ENCODE measurements at places on chromosomes 13 and 19.

GRCh38 chr13:31965361-31966066 lies 66.1 kb upstream of the FRY start:
- DNase-seq, result no peak

GRCh38 chr13:49499889-49500660 lies 4.3 kb downstream of the PHF11 start:
- no peak for DNase-seq

- no peak for DNase-seq
Measured at GRCh38 chr13:112431734-112432133, 55.6 kb downstream of the SPACA7 start.

- DNase-seq, result no peak
Measured at GRCh38 chr13:62510906-62511655, 1095.4 kb upstream of the PCDH20 start.

DNA sequence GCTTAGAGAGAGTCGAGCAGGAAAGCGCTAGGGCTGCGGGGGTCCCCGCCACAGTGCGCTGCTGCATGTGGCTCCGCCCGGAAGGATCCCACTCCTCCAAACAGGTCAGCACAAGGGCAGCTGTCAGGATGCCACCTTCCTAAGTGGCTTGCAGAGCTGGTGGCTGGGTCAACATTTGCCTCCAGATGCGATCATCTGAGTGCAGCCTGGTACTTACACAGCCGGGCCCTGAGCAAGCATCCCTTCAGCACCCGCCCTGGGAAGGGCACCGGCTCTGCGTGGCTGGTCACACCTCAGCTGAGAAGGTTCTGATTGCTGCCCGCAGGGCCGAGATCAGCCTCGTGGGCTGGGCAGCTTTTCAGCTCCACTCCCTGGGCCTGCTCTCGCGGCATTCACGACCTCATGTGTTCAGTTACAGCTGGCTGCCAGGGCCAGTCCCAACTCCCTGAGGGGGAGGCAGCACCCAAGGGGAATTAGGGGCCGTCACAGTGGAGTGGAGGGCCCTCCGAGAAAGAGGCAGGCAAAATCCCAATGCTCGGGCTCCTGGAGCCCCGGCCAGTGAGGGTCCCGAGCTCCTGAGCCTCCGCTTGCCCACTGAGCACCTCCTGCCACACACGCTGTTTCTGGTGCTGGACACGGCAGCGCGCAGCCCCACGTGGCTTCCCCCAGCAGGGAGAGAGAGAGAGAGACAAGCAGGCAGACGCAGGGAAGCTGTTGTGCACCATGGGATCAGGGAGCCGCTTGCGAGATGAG lies 26.8 kb downstream of the AP1M1 start:
- DNase-seq, result no peak

- no peak for DNase-seq
Measured at GRCh38 chr13:102176846-102177245, 225.0 kb downstream of the FGF14 start.

DNA sequence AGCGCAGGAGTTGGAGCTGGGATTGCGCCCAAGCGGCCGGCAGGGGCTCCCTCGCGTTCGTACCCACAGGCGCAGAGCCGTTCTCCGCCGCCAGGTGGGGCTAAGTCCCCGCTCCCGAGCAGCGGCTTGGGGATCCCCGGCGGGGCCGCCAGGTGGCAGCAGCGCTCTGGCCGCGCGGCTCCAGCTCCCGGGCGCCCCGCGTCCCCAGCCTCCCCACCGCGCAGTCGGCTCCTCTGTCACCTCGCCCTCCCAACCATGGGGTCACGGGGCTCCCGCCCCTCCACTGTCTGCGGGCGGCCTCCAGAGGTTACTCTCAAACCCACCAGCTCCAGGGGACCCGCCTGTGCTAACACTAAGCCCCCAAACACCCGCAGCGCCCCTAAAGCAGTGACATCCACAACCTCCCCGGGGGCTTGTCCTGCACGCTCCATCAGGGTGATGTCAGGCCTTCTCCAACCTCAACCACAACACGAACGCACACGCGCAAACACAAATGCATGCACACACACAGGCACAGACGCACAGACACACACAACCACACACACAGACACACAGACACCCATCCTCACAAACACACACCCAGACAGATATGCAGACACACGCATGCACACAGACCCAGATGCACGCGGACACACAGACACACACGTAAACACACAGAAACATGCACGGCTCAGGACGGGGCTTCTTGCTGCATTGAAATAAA lies 18.4 kb upstream of the KCTD15 start:
- DNase-seq, result peak; percentile 89

DNA sequence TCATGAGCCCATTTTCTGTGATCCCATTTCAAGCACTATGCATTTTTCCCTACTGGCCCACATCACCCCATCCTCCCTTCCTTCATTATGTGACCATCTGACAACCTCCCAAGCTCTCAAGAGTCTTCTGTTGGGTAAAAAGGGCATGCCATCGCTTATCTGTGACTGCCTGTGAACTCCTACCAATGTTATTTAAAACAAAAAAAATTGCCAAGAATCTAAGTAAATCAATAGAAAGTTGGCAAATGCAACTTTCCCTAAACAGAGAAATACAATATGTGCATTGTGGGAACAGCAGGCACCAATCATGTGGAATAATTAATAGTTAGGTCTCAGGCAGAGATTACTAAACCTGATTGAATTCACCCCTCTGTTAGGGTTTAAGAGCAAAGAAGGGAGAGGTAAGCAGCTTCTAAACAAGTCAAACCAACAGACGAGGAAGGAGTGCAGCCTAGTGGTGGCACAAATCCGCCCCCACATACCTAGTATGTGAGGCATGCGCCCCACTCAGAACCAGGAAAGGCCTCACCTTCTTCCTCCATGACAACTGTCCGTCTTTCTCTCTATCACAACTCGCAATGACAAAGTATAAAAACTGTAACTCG lies 29.8 kb downstream of the DZIP1 start:
- no peak for DNase-seq

DNA sequence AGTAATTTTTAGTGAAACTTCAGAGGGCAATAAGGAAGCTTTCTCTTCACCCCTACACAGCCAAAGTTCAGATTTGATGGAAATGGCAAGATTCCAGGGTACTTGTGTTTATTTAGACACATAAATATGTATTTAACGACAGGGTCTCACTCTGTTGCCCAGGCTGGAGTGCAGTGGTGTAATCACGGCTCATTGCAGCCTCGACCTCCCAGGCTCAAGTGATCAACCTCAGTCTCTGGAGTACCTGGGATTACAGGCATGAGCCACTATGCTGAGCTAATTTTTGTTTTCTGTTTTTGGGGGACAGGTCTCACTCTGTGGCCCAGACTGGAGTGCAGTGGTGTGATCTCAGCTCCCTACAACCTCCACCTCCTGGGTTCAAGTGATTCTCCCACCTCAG lies 2.0 kb upstream of the SYCE2 start:
- DNase-seq, result no peak

DNA sequence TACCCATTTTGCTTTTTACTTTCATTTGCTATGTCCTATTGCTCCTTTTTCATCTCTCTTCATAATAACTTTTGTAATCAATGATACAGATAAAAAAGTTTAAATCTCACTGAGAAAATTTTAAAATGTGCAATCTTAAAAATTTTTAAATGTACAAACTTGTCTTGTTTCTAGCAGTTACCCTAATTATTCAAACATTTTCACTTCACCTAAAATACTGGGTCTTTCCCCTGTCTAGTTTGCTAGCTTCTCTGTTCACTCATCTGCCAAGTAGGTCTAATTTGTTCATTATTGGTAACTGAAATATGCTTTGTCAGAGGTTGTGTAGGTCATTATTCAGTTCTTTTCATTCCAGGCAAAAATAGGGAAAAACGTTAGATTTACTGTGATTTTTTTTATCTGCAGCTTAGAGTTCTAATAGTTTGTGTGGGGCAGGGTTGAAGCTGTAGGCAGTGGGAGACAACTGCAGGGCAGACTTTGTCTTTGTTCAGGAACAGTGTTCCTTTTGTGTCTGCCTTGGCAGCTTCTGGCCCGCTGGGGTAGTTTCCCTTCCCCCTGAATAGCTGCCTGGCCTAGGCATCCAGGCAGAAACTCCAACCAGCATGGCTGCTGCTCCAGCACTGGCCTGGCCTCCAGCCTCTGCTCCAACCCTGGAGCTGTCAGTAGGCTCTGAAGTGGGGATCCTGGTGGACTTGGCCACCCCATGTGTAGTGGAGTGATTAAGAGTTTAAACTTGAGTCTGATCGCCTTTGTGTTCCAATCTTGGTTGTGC lies 48.5 kb downstream of the WDFY2 start:
- DNase-seq, result no peak

DNA sequence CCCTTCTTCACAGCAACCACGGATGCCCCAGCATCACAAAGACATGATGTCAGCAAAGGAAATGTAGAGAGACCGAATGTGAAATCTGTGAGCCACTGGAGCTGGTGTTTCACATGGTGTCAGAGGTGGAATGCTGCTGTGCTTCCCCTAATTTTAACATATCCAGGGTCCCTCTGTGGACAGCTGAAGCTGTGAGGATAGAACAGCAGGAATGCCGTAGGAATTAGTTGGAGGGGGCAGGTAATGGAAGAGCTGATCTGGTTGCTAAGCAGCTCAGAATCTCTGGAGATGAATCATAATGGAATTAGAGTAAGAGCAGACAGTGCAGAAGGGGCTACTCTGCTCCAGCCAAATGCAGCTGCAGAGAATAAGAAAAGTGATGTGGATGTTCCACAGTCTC lies 68.9 kb upstream of the ZNF835 start:
- no peak for DNase-seq

- no peak for DNase-seq
Measured at GRCh38 chr13:74316547-74316946, 182.3 kb upstream of the KLF12 start.

GRCh38 chr19:50580970-50581634 lies 12.9 kb upstream of the LRRC4B start:
- no peak for DNase-seq

DNA sequence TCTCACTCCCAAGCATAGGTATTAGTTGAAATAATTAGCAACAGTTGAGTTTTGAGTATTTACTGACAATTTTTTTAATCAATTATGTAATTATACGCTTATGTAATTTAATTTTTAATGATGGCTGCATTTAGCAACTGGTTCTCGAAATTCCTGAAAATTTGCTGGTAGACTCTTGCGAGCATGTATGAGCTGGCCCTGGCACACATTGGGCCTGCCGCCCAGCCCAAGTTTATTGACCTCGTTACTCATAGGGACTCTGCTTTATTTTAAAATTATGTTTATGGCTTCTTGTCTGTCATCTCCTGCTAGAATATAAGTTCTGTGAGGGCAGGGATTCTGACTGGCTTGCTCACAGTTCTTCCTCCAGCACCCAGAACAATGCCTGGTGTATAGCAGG lies 6.7 kb downstream of the KLK14 start:
- DNase-seq, result no peak

DNA sequence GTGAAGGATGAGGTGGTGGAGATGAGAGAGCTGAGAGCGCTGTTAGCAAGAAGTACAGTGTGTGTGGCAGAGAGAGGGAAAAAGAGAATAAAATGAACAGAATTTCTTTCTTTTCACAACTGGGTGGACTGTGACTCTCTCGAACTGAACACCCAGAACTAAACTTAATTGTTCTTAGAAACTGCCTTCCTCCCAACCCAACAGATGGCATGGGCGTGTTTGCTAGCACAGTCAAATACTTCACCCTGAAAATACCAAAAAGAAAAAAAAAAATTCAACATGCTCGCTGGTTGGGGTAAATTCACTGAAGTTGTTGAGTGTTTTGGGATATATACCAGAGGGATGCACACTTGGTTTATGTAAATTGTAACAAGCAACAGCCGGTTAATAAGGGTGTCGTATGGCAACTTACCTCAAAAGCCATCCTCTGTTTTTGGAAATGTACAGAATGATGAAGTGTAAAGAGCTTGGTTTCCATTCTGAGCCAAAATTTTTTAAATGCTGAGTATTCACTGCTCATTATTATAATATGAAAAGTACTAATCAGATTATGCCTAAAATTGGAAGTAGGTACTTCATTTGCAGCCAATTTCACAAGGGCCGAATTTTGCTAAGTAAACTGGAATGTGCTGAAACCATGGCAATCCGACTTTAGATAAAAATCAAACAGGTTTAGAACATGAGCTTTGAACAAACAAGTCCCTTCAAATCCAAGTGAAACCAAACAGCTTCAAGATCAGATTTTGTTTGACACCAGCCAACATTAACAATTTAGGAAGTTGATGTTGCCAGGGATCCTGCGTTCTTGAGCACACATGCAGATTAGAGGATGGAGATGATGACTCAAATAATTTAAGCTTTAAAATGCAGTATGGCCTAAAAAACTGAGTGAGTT lies 115.8 kb downstream of the ZIC5 start:
- no peak for DNase-seq

- no peak for DNase-seq
Measured at GRCh38 chr19:7979011-7979410, 26.4 kb downstream of the ELAVL1 start.

DNA sequence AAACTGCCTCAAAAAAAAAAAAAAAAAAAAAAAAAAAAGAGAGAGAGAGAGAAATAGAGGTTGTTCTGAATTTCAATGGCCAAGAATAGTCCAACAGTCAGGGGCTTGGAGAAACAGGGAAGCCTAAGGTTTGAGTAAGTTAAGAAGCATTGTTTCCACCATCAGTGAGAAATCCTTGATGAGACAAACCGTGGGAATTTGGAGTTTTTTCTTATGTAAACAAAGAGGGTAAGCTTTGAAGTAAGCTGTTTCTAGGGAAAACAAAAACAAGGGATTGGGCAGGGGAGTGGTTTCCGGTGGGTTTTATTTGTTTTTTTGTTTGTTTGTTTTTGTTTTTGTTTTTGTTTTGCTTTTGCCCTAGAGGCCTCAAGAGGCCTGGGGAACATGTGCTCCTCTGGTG lies 11.2 kb upstream of the ERVV-1 start:
- no peak for DNase-seq

GRCh38 chr19:42284066-42284501 lies 15.0 kb downstream of the CIC start:
- peak; percentile 79 for DNase-seq

DNA sequence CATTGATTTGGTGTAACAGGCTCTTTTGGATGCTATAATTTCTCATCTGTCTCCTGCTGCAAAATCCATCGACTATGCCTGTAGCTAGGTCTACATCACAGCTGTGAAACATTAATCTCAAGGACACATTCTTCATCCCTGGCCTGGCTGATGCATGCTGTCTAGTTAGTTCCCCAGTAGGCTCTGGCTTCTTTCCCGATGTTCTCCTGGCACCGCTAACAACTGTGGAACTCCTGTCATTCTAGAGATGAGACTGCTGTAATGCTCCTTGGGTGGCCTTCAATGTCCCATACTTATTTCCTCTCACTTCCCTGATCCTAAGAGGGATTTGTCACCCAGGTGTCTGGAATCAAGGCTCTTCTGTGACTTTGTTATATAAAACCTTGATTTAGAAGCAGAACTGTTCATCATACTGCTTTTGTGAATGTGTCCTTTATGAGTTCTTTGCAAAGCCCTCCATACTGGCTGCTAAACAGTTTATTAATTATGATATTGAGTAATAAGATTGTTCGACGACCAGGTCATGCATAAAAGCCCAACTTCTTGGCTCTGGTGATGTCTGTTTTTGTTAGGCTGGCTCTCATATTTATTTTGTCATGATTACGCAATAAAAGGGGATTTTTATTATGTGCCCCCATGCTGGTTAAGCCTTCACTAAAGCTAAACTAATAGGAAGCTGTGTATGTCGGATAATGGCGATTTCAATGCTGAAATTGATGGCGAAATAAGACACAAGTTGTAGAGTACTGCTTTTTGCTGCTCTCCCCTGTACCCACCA lies 227.5 kb downstream of the DCT start:
- DNase-seq, result no peak

- no peak for DNase-seq
Measured at GRCh38 chr13:114143806-114144605, 11.6 kb upstream of the RASA3 start.
